Left ventricle myocardium inferior (tissue), 1 donor: ENCODE measurements at places on chromosomes 7 and 10.

- no peak for DNase-seq
Measured at GRCh38 chr10:48923748-48924147, 15.9 kb downstream of the LRRC18 start.

GRCh38 chr7:9149499-9150082 lies 716.2 kb downstream of the NXPH1 start:
- no peak for DNase-seq

DNA sequence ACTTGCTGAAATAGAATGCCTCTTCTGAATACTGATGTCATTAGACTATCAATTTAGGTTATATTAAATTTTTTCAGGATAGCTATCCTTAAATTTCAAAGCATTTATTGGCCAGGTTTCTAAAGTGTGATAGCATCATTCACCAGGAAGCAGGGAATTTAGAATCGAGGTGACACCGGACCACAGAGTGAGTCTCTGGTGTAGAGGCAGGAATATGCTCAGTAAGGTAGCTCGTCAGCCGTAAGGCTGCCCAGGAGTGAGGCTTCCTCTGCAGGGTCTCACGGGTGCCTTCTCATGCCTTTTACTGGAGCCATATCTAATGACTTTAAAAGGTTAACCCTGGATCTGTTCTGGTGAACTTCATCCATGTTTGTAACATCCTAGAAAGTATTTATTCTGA lies 170.8 kb upstream of the KLF14 start:
- DNase-seq = no peak

DNA sequence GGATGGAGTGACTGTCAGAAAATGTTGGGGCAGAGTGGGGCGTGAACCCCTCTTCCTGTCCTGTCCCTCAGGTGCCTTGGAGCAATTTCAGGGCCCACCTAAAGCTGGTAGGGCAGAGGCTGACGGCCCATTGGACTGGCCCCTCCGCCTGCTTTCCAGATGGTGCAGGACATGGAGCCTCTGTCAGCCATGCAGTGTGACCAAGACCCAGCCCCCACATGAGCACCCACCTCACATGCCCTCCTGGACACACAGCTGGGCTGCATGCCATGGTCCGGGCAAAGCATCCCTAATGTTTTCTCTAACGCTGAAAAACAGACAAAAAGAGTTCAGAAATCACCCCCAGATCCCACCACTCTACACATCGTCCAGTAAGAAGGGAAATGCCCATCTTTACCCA lies 51.3 kb upstream of the PSAP start:
- no peak for DNase-seq

DNA sequence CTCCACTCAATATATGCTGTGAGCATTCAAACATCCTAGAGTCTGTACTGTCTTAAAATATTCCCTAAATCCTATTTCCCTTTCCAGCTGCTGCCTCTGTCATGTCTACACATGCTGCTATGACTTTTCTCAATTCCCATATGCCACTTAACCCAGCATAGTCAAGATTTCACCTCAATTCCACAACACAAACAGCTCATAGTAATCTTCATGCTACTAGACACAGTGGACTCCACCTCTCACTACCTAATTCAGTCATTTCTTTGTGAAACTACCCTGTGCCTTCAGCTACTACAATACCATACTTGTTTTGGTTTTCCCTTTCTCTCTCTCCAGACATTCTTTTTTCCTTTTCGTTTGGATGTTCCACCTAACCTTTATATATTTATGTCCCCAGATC lies 45.5 kb downstream of the GSAP start:
- no peak for DNase-seq

DNA sequence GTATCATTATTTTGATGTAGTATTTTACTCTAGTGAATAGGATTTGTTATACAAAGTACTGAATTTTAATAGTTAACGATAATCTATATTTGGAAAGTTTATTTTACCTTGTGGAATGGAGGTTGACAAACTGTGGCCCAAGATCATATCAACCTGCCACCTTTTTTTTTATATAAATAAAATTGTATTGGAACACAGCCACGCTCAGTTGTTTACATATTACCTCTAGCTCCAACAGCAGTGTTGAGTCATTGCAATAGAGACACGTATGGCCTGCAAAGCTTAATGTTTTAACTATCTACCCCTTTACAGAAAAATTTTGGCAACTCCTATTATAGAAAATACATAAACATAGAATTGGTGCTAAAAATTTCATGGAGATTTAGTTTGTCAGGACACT lies 239.3 kb downstream of the THSD7A start:
- no peak for DNase-seq

- DNase-seq = no peak
Measured at GRCh38 chr7:15559416-15559928, 2.3 kb downstream of the AGMO start.
